Fibroblast of skin of abdomen (primary cell): ENCODE measurements at places on chromosomes 7 and 10.

- no peak for DNase-seq
Observed at GRCh38 chr7:50782375-50783208, at the start of gene GRB10. Gene GRB10 (minus strand): TSS chr7:50782896. CDS start chr7:50732322, 50,574 bp downstream.

DNA sequence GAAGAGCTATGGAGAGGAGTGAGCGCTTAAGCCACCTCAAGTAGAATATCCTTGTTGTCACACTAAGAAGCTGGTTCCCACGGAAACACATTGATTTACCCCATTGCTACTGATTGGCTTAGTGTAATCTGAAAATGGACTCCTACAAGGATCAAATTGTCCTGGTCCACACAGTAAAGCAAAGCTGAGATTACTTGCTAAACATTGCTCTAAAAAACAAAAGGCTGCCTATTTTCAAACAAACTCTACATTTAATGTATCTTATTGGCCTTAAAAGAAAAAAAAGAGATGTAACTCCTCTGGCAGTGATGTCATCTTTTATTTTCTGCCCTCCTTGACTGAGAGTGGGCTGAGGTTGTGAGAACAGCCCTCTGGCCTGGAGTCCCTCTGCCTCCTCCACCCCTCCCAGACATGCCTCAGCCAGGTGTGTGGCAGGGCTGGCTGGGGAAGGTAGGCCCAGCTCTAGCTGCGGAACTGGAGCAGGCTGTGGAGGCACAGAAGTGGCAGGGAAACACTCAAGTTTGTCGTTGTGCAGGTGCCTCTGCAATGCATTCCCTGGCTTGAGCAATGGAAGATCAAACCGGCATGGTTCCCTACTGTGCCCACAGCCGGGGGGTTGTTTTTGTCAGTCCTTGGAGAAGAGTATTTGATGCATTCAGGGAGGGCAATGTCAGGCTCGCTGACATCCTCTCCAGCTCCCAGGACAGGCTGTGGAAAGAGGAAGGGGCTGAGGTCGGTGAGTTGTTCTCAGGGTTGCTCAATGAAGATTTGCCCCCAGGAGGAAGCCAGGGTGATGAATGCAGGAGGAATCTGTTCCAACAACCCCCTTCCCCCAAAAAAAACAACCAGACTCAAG lies 9.1 kb downstream of the KLF6 start:
- peak; percentile 60 for DNase-seq

GRCh38 chr10:130958981-130959751 lies 352.4 kb downstream of the TCERG1L start:
- no peak for DNase-seq

DNA sequence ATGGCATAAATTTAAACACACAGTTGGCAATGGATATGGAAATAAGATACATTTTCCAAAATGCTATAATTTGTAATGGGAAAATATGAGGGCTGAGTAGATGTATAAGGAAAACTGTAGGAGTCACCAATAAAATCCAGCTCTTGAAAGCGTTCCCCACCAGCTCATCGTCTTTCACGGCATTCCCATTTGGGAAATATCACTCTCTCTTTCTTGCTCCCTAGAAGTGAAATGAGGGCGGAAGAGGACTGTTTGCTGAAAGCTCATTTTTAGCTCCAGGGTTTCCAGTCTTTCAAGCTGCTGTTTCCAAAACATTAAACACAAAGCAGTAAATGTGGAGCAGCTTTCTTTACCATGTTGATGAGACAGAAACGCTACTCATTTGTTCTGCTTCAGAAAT lies 104.6 kb upstream of the SFMBT2 start:
- no peak for DNase-seq

DNA sequence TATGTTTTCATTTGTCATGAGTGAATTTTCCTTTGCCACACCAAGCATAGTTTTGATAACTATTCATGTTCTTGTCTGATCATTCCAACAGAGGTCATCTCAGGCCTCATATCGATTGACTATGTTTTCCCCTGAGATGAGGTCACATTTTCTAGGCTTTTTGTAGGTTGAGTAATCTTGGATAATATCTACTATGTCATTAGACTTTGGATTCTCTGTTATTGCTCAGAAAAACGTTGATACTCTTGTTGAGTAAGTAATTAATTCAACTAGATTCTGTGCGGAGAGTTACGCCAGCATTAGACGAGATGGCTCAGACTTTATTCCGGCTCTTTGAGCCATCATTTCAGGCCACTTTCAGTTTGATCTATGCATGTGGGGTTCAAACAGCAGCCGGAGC lies 57.7 kb downstream of the KLF6 start:
- no peak for DNase-seq

DNA sequence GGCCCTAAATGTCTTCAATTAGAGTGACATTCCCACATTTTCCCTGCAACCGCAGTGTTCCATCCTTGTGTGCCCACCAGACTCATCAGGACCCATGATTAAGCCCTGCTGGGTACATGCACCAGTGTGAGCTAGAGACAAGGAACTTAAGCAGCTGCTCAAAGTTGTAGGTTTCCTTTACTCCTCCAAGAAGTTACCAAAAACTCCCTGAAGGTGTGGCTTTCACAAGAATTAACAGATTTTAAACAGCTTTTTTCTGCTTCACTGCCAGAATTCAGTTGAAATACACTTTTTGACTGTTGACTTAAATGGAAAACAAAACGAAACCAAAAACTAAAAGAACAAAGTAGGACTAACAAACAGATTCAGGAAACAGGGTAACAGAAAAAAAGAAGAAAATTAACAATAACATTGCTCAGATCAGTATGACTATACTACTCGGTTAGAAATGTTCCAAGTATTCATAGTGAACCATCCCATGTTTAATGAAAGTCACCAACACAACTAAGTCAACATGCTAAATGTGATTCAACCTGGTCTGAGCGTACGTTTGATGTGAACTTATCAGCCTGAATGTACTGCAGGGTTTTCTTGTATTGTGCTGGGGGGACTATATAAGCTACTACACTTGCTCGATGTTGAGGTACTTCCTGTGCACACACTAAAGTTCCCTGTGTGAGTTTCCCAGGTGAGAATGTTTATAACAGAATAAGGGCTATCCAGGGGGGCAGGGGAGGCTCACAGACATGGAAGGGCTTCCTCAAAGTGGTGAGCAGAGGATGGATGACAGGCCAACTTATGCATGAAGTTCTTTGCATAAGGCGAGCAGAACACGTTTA lies 22.2 kb downstream of the SLC37A3 start:
- no peak for DNase-seq

- no peak for DNase-seq
Observed at GRCh38 chr10:132687181-132687892, 98.6 kb downstream of the NKX6-2 start.

GRCh38 chr7:1934756-1935155 lies 264.7 kb downstream of the ELFN1 start:
- no peak for DNase-seq

DNA sequence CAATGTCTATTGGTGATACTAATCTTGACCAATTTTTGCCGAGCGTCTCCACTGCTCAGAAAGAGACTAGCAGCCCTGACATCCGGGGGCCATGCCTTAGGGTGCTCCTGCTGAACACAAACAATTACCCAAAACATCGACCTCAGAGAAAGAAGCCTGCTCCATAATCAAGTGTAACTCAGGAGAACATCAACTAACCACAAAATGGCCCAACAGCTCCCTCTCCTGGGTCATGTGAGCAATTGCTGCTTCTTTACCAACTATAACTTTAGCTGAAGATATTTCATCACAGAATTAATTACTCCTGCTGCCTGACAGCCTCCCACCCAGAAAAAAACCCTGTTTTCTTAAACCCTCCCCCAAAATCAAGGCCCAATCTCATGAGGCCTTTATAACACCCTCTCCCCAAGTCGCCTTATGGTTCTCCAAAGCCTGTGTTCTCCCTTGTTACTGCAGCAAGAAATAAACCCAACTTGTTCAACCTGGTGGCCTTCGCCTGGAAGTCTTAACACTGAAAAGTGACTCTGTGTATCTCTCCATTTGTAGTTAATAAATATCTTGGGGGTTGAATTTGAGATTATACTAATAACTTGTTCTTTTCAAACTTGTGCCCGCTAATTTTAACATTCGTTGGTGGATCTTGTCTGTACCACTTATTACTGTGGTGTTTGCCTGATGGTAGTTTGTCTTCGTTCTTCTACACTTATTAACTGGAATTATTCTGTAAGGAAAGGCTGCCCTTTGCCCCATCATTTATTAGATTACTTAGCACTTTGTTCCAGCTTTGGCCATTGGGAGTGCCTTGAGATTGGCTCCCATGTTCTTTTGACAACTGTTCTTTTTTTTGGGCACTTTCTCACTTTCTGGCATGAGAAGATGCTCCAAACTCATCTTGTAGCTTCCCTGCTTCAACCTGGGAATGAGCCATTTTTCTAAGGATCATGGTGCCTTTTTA lies 21.2 kb upstream of the RAMP3 start:
- DNase-seq = peak; percentile 63

GRCh38 chr7:111324228-111324627 lies 233.3 kb downstream of the LRRN3 start:
- DNase-seq = no peak

- DNase-seq = no peak
Observed at GRCh38 chr10:106980495-106981451, 183.7 kb downstream of the SORCS1 start.

GRCh38 chr7:20293336-20293735 lies 37.4 kb upstream of the ITGB8 start:
- no peak for DNase-seq
